Lung (tissue), 17 donors: ENCODE measurements at places on chromosomes 11 and 22.

GRCh38 chr22:28604966-28605761, 74.5 kb downstream of the TTC28 start:
- peak; percentile 72 for DNase-seq

DNA sequence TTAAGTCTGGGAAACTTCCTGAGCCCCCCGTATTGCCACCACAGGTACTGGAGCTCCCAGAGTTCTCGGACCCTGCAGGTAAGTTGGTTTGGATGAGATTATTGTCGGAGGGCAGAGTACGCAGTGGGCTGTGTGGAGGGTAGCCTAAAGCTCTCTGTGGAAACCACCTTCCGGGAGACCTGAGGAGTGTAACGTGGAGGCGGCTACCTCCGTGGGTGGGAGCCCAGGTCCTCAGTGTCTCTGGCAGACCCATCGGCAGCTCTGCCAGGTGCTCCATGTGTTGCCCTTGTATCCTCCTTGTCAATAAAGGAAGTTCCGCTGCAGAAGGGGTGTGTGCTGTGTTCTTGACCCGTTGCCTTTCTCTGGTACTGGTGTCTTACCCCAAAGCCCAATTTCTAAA, 61.4 kb downstream of the SYT13 start:
- no peak for DNase-seq

- DNase-seq: no peak
Measured at GRCh38 chr11:7548659-7549274, 35.0 kb downstream of the PPFIBP2 start.

- DNase-seq: no peak
Measured at GRCh38 chr22:47276450-47276820, 514.0 kb downstream of the TBC1D22A start.

- DNase-seq: peak; percentile 73
Measured at GRCh38 chr11:16603890-16604793, 134.3 kb upstream of the C11orf58 start.

DNA sequence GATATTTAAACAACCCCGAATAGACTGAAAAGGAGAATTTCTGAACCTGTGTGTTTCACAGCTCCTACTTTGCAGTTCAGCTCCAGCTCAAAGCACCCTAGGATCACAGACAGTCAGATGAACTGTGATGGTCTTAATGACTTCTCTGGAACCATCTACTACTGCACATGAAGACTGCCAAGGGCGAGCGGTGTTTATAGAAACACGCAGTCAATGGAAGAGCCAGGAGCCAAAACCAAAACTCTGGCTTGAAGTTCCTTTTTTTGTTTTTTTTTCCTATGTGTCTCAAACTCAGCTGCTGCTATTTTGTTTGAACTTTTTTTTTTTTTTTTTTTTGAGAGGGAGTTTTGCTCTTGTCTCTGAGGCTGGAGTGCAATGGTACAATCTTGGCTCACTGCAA, 382.6 kb upstream of the SYN3 start:
- DNase-seq: peak; percentile 69

DNA sequence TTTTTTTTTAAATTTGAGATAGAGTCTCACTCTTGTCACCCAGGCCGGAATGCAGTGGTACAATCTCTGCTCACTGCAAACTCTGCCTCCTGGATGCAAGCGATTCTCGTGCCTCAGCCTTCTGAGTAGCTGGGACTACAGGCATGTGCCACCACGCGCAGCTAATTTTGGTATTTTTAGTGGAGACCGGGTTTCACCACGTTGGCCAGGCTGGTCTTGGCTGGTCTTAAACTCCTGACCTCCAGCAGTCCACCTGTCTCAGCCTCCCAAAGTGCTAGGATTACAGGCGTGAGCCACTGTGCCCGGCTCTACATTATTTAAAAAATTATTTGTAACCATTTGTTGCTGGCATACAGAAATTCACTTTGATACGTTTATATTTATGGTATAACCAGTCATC, 18.6 kb downstream of the EP300 start:
- DNase-seq: no peak

- peak; percentile 52 for DNase-seq
Measured at GRCh38 chr22:26502688-26503561, 9.3 kb downstream of the TFIP11 start.

DNA sequence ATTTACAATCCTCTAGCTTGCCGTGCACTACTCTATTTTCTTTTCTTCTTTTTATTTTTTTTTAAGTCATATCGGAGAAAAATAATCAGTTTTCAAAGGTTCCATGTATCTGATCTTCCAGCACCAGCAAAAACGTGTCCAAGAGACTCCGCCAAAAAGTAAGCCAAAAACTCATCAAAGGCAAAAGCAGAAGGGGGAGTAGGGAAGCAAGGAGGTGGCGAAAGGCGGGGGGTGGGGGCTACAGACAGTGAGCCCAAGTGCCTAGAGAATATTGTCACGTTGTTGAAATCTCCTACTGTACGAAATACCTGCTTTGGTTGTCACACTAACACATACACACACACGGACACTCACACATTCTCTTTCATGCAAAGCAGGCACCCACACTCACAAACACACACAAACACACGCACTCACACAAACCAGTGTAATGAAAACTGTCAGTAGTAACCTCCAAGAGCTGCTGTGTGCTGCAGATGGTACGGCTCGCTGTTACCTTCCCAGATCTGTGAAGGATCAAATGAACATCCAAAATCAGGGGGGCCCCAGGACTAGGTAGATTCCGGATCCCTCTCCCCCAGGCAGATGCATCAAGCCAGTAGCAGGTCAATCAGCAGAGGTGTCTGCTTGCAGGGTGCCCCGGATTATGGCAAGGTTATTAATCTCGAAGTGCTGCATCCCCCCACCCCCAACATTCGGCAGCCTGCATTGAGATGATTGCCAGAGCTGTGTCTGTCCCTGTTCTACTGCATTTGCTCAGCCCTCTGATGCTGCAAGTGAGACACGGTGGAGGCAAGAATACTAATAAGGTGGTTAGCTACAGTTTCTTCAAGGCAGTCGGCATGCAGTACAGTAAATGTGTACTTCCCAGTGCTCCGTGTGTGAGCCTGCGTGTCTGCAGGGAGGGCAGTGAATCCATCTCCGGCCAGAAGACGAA, at the start of gene LRRC4C:
TSS of gene LRRC4C (minus strand) at position 188 of the 937 bp plus-strand sequence.
- DNase-seq: no peak

DNA sequence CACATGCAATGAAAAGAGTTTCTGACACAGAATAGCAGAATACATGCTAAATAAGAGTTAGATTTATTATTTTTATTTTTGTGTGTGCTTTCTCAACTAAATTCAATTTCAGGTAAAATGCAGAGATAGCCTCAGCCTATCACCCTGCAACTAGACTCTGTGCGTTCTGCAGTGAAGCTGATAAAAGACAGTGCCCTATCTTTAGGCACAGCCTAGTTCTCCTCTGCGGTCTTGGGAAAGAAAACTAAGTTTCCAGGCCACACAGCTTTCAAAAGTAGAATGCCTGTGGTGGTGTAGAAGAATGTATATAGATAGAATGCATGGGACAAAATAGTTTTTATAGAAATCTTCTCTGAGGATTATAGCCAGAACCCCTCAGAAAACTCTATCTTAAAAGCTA, 12.0 kb upstream of the MMP1 start:
- no peak for DNase-seq

DNA sequence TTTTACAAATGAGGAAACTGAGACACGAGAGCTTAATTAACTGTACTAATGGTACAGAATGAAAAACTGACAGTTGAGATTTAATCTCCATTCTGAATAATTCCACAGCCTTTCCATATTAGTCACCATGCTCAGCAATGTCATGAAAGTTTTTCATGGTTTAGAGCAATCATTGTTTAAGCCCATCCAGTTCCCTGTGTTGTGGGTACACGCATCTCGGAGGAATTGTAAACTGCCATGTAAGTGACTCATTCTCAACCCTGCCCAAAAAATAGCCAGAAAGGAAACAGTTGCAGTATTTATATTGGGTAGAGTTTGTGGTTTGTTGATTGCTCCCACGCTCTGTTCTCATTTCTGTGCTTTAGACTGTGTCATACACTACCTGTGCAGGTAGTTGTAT, 1790.8 kb downstream of the LRRC4C start:
- DNase-seq: no peak

DNA sequence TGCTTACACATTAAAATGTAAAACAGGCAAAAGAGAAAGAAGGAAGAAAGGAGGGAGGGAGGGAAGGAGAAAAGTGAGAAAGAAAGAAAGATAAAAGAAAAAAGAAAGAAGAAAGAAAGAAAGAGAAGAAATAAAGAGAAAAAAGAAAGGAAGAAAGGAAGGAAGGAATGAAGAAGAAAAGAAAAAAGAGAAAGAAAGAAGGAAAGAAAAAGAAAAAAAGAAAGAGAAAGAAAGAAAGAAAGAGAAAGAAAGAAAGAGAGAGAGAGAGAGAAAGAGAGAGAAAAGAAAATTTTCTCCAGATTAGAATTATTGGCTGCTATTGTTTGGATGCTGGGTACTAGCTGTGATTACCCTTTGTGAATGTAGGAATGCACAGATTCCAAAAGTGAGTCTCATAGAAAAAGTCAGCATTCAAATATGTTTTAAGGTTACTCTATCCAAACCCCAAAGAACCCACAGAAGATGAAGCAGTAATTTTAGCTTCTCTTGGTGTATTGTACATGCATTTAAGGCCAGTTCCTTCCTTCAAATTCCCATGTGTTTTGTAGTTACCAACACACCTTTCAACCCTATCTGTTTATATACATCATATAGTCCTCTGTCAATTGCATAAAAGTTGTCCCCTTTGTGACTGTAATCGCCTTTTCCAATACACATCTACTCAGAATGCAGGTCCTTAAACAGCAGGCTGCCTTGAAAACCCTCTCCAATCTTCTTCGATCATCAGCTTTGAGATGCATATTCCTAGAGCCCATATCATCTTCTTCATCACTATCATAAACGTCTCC, 789 bp upstream of the FAM111A start:
- no peak for DNase-seq

DNA sequence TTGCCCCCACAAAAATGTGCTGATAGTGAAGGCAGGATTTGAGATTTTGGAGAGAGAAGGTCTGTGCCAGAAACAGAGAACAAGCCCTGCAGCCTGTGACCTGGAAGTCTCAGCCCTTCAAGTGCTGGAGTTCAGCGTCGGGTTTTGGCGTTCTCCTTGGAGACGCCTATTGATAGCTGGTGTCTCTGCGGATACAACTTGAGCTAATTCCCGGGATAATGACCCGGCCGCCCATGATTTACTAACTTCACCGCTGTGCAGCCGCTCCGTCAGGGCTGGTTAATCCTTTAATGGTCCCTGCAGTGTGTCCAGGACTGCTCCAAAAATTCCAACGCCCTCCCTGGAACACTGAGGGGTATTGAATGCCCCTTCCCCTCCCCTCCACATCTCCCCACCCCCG, 76.6 kb downstream of the WT1 start:
- DNase-seq: peak; percentile 43
